DMS53 (cell line): ENCODE measurements at places on chromosomes 3 and 15.

DNA sequence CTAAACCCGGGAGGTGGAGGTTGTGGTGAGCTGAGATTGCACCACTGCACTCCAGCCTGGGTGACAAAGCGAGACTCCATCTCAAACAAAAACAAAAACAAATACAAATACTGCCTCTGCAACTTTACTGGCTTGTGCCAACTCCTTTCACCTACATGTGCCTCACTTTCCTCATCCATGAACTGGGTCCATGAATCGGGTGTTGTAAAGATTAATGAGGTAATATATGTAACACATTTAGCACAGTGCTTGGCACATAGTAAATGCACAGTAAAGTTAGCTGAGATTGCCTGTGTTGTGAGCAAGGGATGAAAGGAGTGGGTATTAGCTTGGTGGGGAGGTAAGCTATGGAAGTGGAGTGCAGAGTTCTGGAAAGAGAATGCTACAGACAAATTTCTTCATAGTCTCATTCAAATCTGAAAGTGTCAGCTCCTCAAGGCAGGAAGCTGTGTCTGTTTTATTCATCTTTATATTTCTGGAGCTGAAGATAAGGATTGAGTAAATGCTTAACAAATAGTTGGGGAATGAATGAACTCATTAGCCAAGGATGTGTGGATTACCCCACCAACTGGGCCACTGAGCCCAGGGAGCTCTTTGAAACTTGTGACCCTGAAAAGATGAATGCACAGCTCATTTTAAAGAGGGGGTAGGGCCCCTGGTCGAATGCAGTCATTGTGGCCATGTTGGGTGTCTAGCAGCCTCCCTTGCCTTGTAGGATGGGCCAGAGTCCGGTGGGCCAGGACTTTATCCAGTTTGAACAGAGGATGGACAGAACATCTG lies 7.7 kb upstream of the CDCP1 start:
- DNase-seq: no peak

GRCh38 chr15:29724026-29724425 lies 98.2 kb downstream of the TJP1 start:
- DNase-seq: no peak

- DNase-seq: no peak
Measured at GRCh38 chr3:155179437-155179827, 99.3 kb downstream of the MME start.

DNA sequence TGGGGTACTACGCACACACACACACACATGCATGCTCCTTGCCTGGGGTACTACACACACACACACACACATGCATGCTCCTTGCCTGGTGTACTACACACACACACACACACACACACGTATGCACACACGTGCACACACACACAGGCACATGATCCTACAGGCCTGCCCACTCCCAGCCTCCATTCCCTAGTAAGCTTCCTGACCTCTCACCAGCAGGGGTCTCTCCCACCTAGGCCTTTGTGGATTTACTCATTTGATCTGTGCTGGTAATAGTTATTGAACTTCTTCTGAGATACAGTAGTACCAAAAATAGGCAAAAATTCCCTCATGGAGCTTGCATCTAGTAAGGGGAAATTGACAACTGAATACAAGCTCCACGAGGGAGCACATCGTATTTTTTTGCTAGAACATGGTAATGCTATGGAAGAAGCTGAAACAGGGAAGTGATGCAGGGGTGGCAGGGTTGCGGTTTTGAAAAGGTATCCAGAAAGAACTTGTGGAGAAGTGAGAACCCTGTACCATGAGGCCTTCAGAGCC lies 19.1 kb downstream of the TTC21A start:
- peak; percentile 15 for DNase-seq

GRCh38 chr3:73074781-73075180 lies 13.3 kb downstream of the EBLN2 start:
- DNase-seq: no peak

DNA sequence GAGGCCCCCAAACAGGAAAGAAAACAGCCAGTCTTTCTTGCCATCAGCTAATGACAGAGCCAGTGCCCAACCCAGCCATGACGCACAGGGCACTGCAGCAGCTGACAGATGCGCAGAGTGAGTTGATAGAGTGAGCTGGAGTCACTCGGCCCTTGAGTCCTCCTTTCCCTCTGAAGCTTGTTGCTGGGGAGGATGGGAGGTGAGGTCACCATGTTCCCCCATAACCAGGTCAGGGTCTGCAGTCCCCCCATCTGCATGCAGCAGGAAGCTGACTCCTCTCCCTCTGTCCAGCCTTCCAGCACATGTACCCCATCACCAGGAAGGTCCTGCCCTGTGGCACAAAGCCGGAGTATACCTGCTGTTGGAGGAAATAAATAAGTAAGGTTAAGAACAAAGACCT lies 174.6 kb downstream of the ABHD5 start:
- DNase-seq: no peak

DNA sequence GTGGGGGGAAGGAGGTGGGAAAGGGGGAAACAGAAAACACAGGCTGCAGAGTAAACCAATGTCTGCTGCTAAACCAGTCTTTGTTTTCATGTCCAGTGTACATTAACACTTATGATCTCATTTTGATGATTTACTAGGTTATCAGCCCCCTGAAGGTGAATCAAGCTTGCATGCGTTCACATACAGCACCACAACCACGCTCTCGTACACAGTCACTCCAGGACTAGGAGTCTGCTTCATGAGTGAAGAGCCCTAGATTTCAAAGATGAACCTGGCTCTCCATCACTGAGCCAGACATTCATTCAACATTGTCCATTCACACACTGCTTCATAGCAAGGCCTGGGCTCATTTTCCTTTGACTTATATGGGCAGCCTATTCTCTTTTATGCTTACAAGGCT lies 51.7 kb upstream of the TRIM59 start:
- DNase-seq: no peak

GRCh38 chr3:49351521-49352011 lies 6.6 kb downstream of the GPX1 start:
- DNase-seq: peak; percentile 6

DNA sequence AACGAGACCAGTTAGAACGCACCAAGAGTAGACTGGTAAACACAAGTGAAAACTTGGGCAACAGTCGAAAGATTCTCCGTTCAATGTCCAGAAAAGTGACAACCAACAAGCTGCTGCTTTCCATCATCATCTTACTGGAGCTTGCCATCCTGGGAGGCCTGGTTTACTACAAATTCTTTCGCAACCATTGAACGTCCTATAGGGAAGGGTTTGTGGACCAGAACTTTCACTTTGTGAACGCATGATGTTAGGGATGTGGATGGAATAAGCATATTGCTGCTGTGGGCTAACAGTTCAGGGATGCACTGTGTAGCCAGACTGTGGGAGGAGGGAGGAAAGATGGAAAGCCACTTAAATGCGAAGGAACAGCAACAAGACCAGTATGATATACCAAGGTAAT lies 34.9 kb upstream of the TBC1D23 start:
- DNase-seq: no peak

- peak; percentile 78 for DNase-seq
Measured at GRCh38 chr15:74036271-74037170, 42.0 kb downstream of the PML start.

DNA sequence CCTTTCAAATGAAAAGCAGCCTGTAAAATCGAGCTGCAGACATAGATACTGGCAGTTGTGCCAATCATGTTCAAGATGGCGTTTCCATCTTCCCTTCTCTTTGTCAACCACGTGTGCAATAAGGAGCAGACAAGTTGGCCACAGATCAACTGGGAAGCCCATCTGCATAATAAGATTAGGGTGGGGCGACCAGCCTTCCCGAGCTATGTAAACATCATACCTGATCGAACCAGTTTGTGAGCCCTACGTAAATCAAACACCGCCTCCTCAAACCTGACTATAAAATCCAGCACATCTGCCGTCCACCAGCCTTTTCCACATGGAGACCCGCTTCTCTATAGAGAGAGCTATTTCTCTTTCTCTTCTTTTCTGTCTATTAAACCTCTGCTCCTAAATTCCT lies 37.2 kb downstream of the TRIM42 start:
- peak; percentile 73 for DNase-seq

DNA sequence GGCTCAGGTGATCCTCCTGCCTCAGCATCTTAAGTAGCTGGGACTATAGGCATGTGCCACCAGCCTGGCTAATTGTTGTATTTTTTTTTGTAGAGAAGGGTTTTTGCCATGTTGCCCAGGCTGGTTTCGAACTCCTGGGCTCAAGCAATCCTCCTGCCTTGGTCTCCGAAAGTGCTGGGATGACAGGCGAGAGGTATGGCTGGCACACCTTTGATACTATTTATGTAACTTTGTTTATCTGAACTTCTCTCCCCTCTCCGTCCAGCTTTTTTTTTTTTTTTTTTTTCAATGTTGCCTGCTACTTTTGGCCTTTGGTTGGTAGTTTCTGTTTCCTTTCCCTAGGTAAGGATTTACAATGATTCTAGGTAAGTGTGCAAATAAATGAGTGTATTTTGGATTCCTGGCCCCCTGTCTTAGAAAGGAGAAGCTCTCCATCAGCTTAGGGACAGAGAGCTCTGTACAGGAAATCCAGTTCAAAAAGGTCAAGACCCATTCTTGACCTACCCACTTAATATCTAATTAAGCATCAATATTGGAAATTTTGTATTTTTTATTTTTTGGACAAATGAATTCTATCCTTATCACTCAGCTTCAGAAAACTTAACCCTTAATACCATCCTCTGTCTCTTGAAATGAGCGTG lies 6.8 kb downstream of the ARL6IP5 start:
- DNase-seq: no peak

DNA sequence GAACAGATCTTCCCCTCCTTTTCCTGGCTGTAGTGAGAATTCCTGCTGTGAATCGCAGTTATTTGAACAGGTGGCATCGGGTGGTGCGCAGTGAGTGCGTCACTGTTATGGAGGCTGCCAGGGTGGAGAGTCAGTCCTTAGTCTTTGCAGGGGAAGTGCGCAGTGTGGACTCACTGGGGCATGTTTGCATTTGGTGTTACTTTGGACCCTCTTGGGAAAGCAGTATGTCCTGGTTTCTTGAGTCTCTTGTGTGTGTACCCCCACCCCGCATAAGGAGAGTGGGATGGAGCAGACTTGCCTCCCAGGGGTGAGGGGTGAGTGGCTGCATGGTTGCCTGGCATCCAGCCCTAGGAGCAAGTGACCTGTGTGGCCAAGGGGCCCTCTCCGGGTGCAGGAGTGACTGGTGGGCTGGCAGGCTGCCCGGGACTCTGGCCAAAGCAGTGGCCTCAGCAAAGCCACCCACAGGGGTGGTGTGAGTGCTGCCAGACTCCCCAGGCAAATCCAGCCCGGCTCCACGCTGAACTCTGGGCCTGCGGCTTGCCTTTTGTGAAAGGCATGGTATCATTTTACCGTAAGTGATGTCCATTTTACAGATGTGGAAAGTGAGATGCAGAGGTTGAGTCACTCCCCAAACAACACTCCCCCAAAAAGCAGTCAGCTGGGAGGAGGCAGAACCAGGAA lies 46.4 kb downstream of the DNASE1L3 start:
- DNase-seq: peak; percentile 92

- peak; percentile 24 for DNase-seq
Measured at GRCh38 chr3:57755368-57755675, 787 bp upstream of the SLMAP start.

DNA sequence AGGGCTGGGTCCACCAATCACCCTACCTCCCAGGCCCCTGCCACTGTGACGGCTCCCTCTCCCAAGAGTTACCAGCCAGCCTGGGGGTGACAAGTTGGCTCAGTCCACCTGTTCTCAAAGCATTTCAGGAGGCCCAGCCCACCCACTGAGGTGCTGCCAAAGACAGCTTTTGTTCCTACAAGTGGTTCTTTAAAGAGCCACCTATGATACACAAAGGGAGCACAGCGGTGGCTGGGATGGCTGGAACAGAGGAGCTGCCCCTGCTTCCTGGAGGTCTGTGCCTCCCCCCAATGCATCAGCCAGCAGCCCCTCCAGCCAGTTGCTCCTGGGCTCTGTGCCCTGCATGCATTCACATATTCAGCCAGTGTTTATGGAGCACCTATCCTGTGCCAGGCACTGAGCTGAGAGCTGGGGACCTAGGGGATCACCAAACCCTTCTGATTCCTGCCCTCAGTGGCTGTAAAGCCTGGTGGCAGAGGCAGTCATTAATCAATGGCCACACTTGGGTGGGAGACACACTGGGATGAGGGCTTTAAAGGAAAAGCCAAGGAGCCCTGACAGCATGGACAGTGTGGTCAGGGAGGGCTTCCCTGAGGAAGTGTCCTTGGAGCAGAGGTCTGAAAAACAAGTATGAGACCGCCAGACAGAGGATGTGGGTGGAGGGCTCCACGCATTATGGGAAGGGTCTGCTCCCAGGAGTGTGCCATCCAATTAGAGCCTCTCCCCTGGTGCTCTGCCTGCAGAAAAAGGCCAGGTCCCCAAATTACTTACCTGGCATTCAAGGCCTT lies 107.1 kb upstream of the LINGO1 start:
- DNase-seq: no peak

DNA sequence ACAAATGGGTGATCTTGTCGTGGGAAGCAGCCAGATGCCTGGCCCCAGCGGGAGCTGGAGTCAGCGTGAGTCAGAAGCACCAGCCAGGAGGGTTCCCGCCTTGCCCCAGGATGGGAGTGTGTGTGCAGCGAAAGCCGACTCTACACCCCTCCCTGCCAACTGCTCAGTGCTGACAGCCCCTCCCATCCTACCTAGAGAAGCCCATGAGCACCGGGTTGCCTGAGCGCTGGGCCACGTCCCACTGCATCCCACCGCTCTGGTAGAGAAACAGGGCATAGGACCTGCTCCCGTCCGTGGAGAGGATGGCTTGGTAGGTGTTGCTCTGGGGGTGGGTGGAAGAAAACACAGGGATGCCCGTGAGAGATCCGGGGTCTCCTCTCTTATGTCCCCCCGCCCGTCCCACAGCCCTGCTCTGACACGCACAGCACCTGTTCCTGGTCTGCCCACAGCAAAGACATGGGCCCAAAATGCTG lies 42.9 kb downstream of the MUC4 start:
- no peak for DNase-seq

GRCh38 chr15:69729167-69729748 lies 276.6 kb downstream of the RPLP1 start:
- peak; percentile 13 for DNase-seq

GRCh38 chr15:73681063-73681462 lies 3.1 kb upstream of the CD276 start:
- no peak for DNase-seq

DNA sequence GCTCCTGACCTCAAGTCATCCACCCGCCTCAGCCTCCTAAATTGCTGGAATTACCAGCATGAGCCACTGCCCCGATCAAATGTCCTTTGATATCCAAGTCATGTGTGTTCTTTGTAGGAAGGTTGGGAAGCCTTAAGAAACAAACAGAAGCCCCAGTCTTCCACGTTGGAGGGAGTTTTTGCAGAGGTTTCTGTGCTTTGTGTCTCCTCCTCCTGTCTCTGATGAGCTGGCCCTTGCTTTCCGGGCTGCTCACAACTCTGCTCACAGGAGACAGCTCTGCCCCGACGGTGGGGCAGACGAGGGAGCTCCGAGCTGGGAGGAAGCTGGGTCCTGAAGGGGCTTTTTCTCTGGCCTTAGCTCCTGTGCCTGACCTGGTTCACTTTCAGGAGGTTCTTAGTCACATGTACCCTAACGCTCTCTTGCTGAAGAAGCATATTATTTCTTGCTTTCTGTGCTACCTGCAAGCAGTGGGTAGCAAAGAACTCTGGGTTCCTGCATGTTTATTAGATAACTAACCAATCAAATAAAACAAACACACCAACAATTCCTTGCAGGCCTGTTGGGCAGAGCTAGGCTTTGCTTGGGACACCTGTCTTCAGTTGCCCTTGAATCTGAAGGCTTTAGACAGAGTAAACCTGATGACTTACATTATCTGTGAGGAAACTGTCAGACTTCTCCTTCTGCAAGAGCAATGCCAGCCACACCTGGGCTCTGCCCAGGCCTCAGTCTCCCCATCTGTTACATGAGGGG lies 52.6 kb upstream of the SMAD6 start:
- DNase-seq: no peak
